HFFc6 (cell line): ENCODE measurements at places on chromosomes 12 and 14. TPM values are rescaled to one million over a fixed set of nuclear protein-coding genes. Genes with fewer than 3 reads are reported as not detected.

- peaks cover 29% of the 10 kb centered on the region; the same call in 1 of the 2 replicates for H3K36me3 ChIP-seq
- no peak overlapping the region for H3K27ac ChIP-seq
- H3K27me3 ChIP-seq, result no peaks in the 10 kb centered on the region; the same call in none of the 2 replicates
- no peak for DNase-seq
Measured at GRCh38 chr12:95107362-95107761, 33.9 kb upstream of the NR2C1 start.

- H3K36me3 ChIP-seq, result peaks cover 14% of the 10 kb centered on the region
- no peaks in the 10 kb centered on the region for H3K4me1 ChIP-seq
- no peak overlapping the region for H3K4me3 ChIP-seq
- H3K27ac ChIP-seq, result no peak overlapping the region
Measured at GRCh38 chr12:123200414-123200813, 32.5 kb downstream of the MPHOSPH9 start.

DNA sequence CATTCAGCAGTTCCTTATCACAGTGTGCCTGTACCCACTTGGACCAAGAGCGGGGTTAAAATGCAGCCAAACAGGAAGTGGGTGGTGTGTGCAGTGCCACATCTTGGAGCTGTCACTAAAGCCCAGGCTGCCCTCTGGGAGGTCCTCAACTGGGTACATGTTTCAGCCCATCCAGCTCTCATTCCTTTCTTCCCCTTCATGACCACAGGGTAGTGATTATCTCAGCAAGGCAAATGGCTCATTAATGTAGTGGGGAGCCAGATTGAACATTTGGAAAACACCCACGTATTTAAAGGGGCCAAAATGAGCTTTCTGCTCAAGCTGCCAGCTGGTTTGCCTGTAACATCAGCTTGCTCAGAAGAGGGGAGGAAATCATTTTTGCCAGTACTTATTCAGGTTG, 210.8 kb upstream of the BTG1 start:
- no peak overlapping the region for H3K27ac ChIP-seq
- DNase-seq, result no peak
- no peaks in the 10 kb centered on the region for H3K4me1 ChIP-seq
- no peaks in the 10 kb centered on the region for H3K27me3 ChIP-seq
- H3K4me3 ChIP-seq, result no peak overlapping the region

DNA sequence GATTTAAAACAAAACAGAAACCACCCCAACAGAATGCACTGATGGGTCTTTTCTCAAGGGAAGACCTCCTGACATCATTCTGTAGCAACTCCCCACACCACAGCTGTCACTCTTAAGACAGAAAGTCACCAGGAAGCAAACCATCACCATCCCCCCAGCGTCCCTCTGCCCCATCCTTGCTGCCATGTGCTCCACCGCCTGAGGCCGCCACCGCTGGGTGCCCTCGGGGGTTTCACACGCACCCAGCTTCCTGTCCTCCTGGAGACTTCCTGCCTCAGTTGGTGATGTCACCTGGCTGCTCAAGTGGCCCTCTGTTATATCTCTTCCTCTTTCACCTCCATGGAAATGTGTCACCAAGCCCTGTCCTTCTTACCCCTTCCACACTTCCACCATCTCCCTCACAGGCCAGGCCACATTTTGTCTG, 71.4 kb upstream of the GPR68 start:
- H3K4me3 ChIP-seq, result no peak overlapping the region
- H3K4me1 ChIP-seq, result no peaks in the 10 kb centered on the region
- peaks cover 24% of the 10 kb centered on the region for H3K27me3 ChIP-seq
- no peaks in the 10 kb centered on the region for H3K36me3 ChIP-seq

GNG2 gene
- 2.9 to 6.0 TPM (median 4.3 TPM) in 3 replicates for total RNA-seq

KLRD1 gene
- total RNA-seq, result 0.22 to 0.41 TPM (median 0.34 TPM) in 3 replicates
